ENCODE measurements at places on chromosomes 6 and 20.

DNA sequence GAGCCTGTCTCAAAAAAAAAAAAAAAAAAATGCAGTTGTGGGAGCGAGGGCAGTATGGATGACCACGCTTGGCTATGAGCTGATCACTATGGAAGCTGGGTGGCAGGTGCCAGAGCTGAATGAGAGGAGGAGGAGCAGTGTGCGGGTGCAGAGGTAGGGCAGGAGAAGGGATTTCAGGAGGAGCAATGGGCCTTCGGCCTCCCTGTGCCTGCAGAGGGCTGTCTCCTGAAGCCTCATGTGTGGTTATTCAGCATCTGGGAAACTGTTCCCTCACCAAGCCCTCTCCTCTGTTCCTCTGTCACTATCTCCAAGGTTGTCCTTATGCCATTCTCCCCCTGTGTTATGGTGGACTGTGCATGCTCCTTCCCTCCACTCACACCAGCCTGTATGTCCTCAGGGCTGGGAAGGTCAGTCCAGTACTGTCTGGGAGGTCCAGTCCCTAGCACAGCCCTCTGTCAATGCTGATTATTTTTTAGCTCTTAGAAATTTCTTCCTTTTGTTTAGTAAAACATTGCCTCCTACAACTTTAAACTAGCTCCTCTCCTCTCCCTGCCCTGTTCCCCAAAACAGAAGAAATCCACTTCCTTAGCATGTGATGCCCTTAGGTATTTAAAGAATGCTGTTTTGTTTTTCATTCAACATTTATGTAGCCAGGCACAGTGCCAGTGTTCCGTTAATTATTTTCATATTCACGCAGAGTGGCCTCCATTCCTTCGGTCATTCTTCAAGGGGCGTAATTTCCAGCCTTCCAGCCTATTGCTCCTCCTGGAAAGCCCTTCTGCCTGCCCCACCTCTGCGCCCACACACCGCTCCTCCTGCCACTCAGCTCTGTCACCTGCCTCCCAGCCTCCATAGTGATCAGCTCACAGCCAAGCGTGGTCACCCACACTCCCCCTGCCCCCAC is 48.9 kb downstream of the CNBD2 start:
- DNase-seq = no peak

- DNase-seq = no peak
Measured at GRCh38 chr6:111280445-111280955, 193.2 kb downstream of the SLC16A10 start.

- no peak for DNase-seq
Measured at GRCh38 chr20:32089637-32090362, 19.7 kb upstream of the TM9SF4 start.

GRCh38 chr6:22925920-22926789 is 356.8 kb downstream of the HDGFL1 start:
- DNase-seq = no peak

GRCh38 chr20:63497946-63498935 is 642 bp downstream of the EEF1A2 start:
- DNase-seq = no peak

- DNase-seq = no peak
Measured at GRCh38 chr6:95321126-95321525, 256.2 kb upstream of the MANEA start.

GRCh38 chr20:11608736-11609135 is 309.0 kb upstream of the BTBD3 start:
- DNase-seq = no peak

DNA sequence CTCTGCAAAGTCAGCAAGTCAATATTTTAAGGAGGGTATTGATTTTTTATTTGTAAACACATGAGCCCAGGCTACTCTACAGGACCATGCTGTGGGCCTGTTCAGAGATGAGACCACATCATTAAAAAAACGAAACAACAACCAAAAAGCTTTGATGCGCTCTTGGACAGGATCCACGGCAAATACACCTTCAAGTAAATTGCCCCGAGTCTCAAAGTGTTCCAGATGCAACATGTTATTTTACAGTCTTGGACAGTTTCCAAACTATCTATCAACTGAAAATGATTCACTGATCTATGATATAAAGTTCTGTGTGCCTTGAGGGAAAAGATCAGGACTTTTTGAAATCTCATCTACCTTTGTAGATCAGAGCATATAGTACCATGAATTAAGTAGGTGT is 25.8 kb upstream of the CARMIL1 start:
- no peak for DNase-seq

- no peak for DNase-seq
Measured at GRCh38 chr6:20575704-20576451, 41.6 kb downstream of the CDKAL1 start.

- no peak for DNase-seq
Measured at GRCh38 chr6:22828179-22829062, 259.1 kb downstream of the HDGFL1 start.

DNA sequence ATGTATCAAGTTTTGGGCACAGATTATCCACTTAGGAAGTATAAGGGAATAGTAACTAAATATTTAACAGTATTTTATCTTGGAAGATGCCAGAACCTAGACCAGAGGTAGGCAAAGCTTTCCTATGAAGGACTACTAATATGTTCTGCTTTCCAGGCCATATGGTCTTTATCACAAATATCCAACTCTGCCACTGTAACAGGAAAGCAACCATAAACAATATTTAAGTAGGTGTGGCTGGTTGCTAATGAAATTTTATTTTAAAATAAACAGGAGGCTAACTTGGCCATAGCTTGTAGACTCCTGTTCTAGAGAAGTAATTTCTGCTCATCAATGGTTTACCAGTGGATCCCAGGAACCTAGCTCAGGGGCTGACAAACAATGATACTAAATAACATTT is 39.4 kb downstream of the NOL7 start:
- no peak for DNase-seq

DNA sequence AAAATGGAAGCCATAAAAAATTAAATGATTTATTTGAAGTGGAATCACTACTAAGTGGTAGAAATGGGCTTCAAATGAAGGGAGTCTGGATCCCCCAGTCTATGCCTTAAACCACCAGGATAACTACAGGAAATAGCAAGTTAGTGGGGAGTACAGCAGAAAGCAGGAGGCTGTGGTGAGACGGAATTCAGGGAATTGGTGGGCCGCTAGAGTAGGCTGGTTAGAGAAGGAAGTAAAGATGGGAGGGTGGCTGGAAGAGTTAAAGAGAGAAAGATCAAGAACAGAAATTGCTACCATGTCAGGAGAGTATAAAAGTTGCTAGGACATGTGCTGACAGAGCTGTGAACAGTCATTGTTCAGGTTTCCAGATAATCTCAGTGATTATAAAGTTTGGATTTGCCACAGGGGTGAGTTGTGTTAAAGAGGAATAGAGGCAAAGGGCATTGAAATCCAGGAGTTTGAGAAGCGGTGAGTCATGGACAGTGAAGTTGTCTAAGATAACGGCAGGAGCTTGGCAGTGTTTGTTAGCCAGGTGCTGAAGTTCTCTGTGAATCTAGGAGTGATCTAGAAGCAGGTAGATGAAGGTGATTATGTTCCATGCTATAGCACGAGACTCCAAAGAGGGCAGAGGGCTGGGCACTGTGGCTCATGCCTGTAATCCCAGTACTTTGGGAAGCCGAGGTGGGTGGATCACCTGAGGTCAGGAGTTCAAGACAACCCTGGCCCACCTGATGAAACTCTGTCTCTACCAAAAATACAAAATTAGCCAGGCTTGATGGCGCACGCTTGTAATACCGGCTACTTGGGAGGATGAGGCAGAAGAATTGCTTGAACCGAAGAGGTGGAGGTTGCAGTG is 13.7 kb upstream of the HINT3 start:
- no peak for DNase-seq

DNA sequence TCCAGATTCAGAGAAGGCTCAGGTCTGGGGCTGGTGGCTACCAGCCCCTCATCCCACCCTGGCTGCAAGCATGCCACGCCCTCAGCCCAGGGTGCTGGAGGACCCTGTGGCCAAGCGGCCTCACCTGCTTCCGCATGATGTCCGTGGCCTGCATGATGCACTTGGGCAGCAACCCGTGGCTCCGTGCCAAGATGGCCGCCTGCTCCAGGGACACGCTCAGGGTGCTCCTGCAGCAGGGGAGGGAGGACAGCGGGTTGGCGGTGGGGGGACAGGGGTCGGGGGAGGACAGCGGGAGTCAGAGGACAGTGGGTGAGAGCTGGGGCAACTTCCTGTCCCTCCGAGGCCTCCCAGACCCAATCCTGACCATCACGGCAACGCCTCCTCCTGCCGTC is 200.1 kb downstream of the PREX1 start:
- no peak for DNase-seq

DNA sequence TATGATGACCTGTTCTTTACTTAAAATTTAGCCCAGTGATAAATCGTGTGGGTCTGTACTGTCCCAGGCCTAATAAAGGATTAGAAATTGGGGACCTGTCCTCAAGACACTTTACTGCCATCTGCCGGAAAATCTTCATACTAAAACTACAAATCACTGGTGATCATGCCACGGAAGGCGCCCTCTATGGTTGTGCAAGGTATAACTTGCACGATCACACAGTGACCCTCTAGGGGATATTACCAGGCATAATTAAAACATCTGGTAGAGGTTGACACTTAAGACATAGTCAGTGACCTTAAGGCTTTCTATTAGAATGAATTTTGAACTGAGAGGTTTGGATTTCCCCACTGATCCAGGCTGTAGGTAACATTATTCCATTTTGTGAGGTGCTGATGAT is 172.6 kb downstream of the BMP2 start:
- no peak for DNase-seq

DNA sequence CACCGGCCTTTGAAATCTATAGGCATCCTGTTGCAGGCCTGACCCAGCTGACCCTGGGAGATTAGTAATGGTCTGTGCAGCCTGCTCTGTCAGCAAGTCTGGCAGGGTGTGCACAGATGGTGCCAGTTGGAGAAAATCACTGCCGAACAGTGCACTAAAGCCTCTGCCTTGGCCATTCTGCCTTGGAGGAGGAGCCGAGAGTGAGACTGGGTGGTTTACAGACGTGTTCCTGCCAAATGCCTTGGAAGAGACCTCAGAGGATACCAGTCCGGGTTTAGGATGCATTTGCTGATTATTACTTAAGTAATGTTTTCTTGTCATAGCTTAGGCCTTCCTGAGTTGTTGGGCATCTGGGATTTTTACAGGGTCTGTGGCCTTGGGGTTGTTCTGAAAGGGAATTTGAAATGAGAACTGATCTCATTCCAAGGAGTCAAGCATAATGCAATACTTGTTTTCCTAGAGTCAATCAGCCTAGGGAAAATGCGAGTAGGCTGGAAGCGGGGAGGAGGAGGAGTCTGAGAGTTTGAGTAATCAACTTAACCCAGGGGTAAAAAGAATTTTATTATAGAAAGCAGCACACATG is 292.1 kb downstream of the SOX4 start:
- DNase-seq = no peak

DNA sequence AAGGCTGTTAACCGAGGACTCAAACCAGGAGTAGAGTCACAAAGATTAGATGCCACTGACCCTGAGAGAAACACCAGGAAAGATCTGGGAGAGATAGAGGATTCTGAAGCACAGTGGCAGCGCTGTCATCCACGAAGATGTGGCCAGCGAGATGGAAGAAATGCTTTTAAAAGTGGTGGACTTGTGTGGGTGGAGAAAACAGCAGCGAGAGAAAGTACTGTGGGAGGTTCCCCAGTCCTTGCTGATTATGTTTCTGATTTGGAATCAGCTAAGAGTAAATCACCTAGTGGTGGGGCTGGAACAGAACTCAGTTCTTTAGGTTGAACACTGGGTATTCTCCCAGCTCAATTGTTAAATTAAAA is 435 bp upstream of the ZNF322 start:
- no peak for DNase-seq

GRCh38 chr6:25359891-25360290 is 80.7 kb downstream of the CARMIL1 start:
- no peak for DNase-seq

- no peak for DNase-seq
Measured at GRCh38 chr6:17193106-17193775, 87.9 kb upstream of the RBM24 start.

GRCh38 chr6:79544939-79545450 is 7.8 kb upstream of the LCA5 start:
- no peak for DNase-seq

DNA sequence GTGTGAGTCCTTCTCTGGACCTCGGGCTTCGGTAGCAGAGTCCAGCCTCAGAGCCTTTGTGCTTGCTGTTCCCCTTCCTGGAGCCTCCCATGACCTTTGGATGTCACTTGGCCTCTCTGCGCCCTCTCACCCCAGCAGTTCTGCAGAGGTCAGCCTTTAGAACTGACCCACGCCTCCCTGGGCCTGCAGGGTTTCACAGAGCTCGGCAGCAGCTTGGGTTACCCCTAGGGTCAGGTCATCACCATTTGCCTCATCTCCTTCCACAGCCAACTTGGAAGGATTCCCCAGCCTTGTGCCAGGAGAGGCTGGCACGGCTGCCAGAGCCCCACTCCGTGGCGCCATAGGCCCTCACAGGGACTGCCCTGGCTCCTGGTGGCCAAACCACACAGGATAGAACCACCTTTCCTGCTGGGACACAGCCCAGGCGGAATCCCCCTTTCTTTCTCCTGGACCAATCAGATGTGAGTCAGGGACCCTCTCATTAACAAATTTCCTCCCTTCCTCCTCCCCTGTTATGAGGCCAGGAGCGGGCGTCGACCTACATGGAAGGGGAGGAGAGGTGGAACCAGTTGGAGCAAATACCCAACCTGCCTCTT is 13.9 kb upstream of the SIRPA start:
- no peak for DNase-seq

Data from stimulated activated CD8-positive, alpha-beta memory T cell treated with anti-CD3 and anti-CD28 coated beads, Interleukin-2, amount 100 ng/mL, for 1 hour (primary cell).